ENCODE measurements at places on chromosomes 1 and 21.

- no peak for DNase-seq
These were observed 175.1 kb downstream of the CAMTA1 start for GRCh38 chr1:6960291-6960811.

DNA sequence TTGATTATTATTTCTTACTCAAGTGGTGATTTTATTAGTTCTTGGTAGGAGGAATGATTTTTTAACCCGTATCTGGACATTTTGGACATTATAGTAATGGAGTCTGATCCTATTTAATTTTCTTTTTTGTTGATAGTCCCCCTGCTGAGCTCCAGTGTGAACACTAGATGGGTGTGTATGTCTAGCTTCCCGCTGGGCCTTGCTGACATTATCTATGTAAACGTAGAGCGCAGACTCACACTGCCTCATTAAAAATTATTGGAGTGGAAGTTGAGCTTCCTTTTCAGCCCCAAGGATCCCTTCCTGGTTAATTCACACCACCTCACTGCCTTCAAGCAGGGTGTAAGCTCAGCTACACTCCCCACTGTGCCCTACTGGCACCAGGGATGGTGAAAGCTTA lies 467.6 kb upstream of the PKN2 start:
- DNase-seq: no peak

GRCh38 chr1:74811436-74812179 lies 78.7 kb downstream of the TYW3 start:
- DNase-seq: no peak

DNA sequence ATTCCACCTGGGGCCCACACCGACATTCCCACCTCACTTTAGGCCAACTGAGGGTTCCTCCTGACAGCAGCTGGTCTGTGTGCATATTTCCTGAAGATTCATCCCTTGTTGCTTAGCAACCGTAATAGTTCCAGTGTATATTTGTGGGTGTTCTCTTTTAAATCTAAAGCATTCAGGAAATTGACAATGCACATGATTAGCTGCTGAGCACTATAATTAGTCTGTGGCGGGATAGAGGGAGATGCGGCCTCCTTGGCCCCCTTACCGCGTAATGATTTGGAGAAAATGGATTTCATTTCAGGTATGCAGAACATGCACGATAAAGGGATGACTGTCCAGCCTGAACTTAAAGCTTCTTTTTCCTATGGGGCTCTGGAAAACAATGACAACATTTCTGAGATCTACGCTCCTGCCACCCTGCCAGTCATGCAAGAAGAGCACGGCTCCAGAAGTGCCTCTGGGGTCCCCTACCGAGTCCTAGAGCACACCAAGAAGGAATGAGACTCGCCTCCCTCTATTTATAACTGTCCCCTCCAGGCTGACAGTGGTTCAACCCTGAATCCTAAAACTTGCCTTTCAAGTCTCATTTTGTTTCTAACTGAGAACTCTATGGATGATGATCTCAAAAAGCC lies 33.8 kb upstream of the RCAN3 start:
- DNase-seq: no peak

DNA sequence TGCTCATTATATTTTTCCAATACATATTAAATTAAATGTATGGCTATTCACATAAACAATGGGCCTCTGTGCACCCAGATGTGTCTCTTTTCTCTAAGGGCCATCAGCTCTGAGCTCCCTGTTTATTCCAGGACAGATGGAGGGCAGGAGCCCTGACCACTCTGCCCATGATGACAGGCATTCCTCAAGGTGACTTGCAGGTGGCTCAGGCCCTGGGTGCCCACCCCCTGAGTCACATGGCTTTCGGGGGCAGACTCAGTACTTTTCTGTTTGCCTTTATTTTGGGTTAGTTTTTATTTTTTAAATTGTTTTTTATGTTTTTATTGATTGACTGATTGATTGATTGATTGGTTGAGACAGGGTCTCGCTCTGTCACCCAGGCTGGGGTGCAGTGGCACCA lies 6.4 kb upstream of the LRP8 start:
- no peak for DNase-seq

DNA sequence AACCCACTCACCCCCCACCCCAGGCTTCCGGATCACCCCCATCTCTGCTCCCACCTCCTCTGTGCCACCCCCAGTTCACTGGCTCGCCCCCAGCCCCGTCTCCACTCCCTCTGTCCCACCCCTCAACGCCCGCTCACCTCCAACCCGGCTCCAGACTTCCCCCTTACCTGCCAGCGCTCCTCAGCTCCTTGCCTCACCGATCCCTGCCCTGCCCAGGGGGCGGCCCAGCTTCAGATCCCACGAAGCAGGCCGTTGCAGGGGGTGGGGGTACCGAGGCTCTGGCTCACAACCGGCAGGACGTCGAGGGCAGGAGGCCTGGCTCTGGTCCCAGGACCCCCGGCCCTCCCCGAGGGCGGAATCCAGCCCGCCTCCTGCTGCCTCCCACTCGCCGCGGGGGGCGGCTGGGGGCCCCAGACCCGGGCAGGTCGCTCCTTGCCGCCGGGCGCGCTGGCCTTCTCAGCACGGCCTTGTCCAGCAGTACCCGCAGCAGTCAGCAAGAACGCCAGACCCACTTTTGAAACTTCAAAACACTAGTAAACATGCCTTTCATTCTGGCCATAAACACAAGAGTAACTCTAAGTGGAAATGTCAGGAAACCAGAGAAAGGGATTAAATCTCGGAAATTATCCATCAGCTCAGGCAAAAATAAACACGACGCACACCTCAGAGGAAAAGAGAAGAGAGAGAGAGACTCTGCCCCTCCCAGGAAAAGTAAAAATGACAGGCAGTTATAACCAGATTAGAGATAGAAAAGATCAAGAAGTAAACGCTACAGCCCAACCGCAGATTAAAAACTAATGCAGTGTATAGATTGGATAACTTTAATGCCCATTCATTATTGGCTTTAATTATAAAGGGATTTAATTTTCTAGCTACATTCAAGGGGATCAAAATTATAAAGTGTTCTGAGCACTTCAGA lies 1.0 kb upstream of the FAM89A start:
- DNase-seq: no peak

DNA sequence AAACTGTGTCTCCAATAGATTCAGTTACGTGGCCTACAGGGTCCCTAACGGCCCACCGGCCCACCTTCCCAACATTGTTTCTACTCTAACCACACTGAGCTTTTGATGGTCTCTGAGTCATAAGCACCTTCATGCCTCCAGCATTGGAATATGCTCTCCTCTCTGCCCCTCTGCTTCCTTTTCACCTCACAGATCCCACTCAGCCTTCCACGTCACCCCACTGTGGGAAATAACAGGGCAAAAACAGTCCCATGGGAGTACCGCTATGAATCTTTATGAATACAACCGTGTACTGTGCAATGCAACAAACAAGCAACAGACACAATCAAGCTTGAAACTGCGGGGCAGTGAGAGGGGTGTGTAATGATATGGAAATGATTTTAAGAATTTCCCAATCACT lies 5.3 kb upstream of the SARS1 start:
- no peak for DNase-seq

- no peak for DNase-seq
These were observed 51.1 kb downstream of the DISP3 start for GRCh38 chr1:11529763-11530730.

GRCh38 chr1:166165661-166166328 lies 1.0 kb downstream of the FAM78B start:
- DNase-seq: no peak

- no peak for DNase-seq
These were observed 113.6 kb downstream of the MACF1 start for GRCh38 chr1:39317910-39318633.

Measured in effector memory CD4-positive, alpha-beta T cell (primary cell).